ENCODE measurements at places on chromosomes 5 and 9.

DNA sequence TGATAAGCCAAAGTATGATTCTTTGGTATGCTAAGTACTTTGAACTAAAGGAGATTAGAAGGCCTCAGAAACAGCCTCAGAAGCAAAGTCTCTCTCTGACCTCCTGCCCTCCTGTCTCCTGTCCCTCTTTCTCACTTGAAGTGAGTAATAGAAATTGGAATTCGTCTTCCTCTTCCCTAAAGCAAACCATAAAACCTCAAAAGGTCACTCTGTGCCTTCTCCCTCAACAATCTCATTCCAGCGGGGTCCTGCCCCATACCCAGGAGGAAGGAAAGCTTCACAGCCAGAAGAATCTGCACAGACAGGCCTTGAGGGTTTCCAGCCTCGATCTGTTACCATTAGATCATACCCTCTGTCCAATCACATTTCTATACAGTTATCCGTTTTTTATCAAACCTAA is 87.8 kb downstream of the HAPLN1 start:
- no peak for DNase-seq

DNA sequence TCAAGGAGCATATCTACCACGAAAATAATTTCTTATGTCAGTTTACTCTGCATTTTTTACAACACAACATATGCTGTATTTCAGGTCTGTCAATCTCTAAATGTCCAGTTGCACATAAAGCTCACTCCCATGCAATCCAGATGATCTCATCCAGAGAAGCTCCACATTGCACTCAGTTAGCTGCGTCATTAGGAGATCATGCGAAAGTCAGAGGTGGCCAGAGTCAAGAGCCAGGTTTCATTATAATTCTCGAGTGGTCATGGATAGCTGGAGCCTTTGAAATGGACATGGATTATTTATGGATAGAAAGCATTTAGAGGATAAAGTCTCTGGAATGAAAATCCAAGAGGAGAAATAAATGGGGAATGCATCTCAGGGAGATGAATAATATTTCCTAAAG is 232.3 kb downstream of the GAS1 start:
- no peak for DNase-seq

- no peak for DNase-seq
Measured at GRCh38 chr5:179123491-179124272, 63.5 kb downstream of the ZNF354C start.

DNA sequence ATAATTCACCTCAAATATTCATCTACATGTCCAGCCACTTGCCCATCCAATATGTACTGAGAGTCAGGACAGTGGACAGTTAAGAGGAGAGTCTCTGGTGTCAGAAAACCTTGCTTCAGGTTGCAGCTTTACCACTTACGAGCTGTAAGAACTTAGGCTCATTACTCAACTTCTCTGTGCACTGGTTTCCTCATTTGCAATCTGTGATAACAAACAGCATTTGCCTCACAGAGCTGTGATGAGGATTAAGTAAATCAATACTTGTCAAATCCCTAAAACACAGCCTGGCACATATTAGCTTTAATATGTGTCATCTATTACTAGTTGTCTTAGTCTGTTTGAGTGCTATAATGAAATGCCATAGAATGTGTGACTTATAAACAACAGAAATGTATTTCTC is 8.6 kb downstream of the GOLGA1 start:
- DNase-seq: no peak

GRCh38 chr5:873328-873727 is 19.3 kb downstream of the BRD9 start:
- DNase-seq: no peak

- DNase-seq: no peak
Measured at GRCh38 chr5:93328833-93329232, 252.2 kb downstream of the NR2F1-AS1 start.
